Right renal cortex interstitium (tissue), 3 donors: ENCODE measurements at places on chromosomes 11 and 22.

DNA sequence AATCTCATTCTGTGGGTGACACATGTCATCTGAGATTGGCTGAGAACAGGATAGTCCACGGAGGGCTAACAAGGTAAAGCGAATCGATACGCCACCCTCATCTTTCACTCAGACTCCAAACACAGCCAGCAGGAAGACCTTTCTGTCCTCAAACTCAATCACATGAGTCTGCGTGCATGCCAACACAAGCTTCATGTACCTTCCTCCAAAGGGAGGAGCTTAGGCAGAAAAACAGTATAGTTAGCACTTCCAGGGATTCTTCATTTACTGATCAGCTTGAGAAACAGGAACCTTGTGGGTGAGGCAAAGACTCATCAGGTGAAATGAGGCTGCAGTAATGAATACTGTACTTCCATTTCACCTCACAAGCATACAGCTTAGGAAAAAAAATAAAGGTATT lies 767.1 kb upstream of the API5 start:
- DNase-seq, result no peak

- DNase-seq, result no peak
Measured at GRCh38 chr11:121282386-121282785, 10.2 kb upstream of the SC5D start.

- DNase-seq, result no peak
Measured at GRCh38 chr11:81647374-81647773, 1086.3 kb downstream of the FAM181B start.

- peak; percentile 60 for DNase-seq
Measured at GRCh38 chr11:81237139-81237538, 1496.5 kb downstream of the FAM181B start.

DNA sequence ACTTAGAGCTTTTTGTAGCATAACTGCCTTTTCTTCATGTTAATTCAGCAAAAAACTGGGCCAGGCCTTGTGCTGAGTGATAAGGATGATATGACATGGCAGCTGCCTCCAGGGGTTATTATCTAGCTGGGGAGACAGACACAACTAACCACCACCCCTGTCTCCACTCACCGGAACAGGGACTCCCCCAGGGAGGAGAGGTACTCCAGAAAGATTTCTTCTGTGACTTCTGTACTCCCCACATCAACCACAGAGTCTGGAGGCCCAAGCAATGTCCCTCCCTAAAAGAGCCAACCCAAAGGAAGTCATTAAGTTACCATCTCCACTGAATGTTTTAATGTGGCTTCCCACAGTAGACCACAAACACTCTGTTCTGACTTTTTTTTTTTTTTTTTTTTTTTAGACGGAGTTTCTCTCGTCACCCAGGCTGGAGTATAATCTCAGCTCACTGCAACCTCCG lies 14.3 kb upstream of the PMM1 start:
- no peak for DNase-seq

DNA sequence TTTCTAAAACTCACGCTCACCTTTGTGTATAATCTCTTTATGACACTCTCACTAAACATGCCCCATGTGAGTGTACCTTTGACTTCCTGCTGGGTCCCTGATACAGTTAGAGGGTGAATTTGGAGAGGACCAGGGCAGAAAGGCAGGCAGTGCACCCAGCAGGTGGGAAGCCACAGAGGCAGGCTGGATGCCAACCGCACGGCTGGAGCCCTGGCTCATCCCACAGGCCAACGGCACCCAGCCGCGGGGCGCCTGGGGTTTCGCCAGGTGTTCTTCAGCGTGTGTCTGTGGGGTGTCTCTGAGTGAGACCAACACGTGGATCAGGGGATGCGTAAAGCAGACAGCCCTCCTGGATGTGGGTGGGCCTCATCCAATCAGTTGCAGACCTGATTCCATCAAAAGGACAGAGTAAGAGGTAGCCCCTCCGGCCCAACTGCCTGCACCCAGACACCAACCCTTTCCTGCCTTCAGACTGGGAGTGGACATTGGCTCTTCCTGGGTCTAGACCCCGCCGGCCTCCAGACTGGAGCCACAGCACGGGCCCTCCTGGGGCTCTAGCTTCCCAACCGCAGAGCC lies 51.6 kb downstream of the DHCR7 start:
- no peak for DNase-seq

DNA sequence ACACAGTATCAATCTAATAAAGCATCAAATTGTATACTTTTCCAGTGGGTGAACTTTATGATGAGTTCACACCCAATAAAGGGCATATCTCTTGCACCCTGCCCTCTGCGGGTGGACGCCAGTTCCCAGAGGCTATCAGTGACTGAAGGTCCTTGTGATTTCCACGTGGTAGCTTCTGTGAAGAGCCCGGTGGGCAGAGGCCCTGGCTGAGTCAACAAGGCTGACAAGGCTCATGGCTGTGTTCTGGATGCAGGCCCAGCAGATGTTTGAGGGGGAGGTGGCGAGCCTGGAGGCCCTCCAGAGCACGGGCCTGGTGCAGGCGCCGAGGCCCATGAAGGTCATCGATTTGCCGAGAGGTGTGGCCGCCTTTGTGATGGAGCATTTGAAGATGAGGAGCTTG lies 71.4 kb downstream of the PIWIL3 start:
- no peak for DNase-seq

DNA sequence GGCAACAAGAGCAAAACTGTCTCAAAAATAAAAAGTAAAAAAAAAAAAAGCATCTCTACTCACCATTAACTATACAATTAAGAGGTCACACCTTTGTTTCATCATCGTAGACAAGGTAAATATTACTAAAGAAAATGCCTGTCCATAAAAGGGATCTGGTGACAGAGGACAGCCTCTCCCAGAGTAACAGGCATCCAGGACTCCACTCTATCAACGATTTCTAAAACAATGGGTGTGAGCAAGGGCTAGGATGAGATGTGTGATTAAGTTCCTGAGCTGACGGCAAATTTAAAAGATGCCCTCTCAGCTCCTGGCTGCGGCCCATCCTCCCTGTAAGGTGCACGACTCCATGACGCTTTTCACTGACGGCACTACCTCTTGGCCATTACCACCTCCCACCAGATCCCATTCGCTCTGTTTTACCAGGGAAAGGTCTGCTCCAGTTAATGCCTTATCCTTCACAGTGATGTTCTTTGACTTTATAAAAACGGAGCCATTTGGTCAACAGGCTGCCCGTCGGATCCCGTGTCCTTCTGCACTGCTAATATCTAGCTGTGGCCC lies 2.3 kb upstream of the TMEM45B start:
- DNase-seq, result no peak

- no peak for DNase-seq
Measured at GRCh38 chr22:30421695-30422480, 3.7 kb upstream of the MTFP1 start.

DNA sequence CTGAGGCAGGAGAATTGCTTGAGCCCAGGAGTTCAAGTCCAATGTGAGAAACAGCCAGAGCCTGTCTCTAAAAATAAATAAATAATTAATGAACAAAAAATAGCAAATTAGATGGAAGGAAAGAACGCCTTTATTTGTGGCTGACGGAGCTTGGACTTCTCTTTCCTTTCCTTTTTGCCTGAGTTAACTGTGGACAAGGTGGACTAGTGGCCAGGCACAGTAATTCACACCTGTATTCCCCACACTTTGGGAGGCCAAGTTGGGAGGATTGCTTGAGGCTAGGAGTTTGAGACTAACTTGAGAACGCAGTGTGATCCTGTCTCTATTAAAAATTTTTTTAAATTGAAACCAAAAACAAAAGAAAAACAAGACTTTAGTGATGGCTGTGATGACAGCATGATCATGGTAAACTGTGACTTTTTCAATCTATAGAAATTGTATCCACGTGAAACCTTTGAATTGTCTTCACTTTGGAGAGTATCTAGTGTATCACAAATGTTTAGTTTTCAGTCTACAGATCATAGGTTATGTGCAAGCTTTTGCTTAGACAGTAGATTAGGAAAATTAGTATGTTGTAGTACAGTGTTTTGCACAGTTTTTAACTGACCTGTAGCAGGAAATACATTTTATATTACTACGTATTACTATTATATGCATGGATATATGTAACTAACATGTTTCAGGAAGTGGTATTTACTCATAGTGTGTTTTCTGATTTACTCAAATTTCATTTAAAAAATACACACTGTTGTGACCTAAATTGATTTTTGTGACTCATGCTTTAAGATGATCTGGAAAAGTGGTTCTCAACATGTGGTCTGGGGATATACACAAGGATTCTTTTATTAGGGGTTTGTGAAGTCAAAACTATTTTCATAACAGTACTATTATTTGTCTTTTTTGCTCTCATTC lies 42.1 kb downstream of the KDM2A start:
- DNase-seq, result no peak

GRCh38 chr11:12223771-12224536 lies 113.6 kb downstream of the MICAL2 start:
- no peak for DNase-seq

- no peak for DNase-seq
Measured at GRCh38 chr11:93623920-93624319, 37.6 kb upstream of the CEP295 start.

DNA sequence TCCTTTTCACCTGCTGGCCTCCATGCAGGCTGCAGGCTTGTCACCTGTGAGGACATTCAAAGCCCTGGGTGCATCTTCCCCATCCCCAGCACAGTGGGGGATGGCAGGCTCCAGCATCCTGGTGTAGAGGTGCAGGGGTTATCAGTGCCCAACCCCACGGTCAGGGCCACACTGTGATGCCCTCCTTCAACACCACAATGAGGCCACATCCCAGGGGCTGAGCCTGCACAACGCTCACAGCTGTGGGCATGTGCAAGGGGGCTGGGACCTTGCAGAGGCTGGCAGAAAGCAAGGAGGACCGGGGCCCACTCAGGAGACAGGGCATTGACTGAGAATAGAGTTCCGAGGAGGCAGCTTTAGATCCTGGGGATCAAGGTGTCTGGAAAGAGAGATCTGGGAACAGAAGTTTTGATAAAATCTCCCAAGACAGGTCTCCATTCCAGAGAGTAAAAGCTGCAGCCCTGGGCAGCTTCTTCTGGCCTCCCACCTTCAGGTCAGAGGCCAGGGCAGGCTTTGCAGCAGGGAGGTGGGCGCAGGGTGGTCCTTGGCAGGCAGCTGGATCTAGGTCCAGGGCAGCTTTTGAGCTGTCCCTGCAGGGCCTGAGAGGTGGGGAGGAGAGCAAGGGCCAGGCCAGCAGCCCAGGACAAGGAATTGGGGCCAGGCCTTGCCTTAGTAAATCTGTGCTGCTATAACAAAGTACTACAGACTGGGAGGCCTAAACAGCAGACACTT lies 250.8 kb upstream of the B3GAT1 start:
- DNase-seq, result no peak

GRCh38 chr11:130715085-130715876 lies 201.0 kb downstream of the SNX19 start:
- no peak for DNase-seq

DNA sequence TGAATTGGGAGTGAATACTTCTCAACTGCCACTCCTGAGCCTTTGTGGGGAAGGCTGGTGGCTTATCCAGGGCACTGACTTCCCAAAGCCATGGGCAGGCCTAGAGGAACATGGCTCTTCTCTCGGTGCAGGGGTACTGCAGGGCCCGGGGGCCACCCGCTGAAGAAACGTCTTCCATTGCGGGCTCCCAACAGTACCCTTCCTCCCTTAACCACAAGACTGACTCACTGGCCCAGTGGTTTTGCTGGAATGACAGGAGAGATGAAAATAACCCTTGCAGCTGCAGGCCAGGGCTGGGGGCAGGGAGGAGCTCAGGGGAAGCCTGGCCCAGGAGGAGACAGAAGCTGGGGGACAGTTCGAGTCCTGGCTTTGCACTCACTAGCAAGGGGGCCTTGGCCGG lies 13.5 kb downstream of the TXN2 start:
- no peak for DNase-seq

GRCh38 chr22:47366026-47366767 lies 603.7 kb downstream of the TBC1D22A start:
- DNase-seq, result no peak

- no peak for DNase-seq
Measured at GRCh38 chr11:77517226-77517625, 43.3 kb upstream of the PAK1 start.

DNA sequence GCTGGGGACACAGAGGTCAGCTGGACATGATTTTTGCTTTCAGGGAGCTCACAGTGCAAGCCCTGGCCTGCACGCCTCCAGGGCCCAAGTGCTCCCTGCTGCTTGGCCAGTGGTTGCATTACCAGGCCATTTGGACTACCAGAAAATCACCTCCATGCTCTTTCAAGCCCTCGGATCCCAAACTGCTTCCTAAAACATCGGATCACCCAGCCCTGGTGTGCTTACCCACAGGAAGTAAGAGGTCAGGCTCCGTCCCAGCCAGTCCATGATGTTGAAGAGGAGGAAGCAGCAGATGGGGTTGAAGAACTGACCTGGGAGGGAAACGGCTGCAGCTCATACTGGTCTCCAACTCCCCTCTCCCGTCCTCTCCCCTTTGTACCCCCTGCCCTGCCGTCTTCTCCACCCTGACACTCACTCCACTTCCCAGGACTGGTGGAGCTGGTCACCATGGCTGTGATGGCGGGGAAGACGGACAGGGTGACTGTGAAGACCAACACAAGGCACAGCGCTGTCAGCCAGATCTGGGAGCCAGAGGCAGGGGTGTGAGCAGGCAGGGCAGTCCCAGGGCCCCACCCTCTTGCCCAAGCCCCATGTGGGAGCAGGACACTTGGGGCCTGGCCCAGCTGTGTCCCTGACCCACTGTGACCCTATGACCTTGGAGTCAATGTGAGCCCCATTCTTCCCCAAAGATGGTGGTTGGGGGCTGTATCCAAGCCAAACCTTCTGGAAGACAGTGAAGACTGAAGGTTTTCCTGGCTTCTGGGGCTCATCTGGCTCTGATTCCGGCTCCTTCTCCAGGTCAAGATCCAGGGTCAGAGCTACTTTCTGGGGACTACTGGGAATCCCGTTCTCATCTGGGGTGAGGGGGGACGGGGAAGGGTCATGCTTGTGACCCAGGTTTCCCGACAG lies 5.6 kb downstream of the SLC29A2 start:
- DNase-seq, result no peak

DNA sequence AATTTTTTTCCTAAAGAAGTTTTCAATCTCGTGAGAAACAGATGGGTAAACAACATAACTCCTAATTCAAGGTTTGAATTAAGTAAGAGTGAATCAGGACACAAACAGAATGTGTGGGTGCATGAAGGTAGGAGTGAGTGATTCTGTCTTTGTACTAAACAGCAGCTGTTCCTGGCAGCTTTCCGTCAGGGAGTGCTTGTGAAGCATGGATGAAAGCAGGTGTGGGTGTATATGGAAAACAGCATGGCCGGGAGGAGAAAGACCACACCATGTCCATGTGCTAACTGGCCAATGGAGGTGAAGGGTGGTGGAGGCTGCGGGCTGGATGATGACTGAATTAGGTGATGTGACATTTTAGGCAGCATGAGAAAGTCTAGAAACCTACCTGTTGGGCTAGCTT lies 49.6 kb downstream of the BARX2 start:
- no peak for DNase-seq
